ENCODE measurements at places on chromosomes 7 and 10. TPM values are rescaled to one million over a fixed set of nuclear protein-coding genes. Genes with fewer than 3 reads are reported as not detected.

DNA sequence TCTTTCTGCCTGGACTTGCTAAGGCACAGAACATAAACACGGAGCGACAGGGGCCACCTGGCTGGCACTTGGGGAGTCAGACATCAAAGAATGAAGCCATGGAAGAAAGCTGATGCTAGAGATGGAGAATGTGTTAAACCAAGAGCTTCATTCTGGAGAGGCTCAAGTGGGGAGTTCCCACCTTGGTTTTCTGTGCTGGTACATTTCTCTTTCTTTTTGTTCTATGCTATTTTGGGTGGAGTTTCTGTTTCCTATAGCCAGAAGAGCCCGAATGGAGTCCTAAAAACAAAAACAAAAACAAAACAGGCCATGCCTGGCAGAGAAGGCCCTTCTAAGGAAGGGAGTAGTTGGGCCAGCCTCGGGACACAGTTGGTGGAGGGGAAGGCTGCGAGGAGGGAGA, 148.4 kb upstream of the PRR15 start:
- no peak for DNase-seq
- H3K4me3 ChIP-seq = no peak overlapping the region
- no peak overlapping the region for H3K27ac ChIP-seq

DNA sequence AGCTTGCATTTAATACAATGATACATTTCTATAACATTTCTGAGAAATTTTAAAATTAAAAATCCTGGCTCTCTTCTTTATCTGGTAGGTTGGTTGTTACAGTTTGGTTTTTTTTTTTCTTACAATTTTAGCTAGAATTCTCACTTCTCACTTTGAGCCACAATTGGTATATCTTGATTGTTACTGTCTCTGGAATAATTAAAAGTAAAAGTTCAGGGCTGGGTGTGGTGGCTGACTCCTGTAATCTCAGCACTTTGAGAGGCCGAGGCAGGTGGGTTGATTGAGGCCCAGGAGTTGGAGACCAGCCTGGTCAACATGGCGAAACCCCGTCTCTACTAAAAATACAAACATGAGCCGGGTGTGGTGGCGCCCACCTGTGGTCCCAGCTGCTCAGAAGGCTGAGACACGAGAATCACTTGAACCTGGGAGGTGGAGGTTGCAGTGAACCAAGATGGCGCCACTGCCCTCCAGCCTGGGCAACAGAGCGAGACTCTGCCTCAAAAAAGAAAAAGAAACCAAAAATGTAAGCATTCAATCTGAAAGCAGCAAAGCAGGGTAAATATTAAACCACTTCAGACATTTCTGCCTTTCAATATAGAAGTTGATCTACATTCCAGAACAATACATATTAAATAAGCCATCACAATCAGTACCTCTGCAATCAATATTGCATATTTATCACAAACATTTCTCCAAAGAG, 88.6 kb upstream of the PFKP start:
- peaks cover 19% of the 10 kb centered on the region for H3K4me1 ChIP-seq
- H3K36me3 ChIP-seq = no peaks in the 10 kb centered on the region
- peaks cover 2% of the 10 kb centered on the region for H3K27me3 ChIP-seq
- H3K27ac ChIP-seq = no peak overlapping the region

GRCh38 chr7:151430391-151431205, 9.3 kb downstream of the CRYGN start:
- no peaks in the 10 kb centered on the region for H3K27me3 ChIP-seq
- DNase-seq = no peak
- H3K36me3 ChIP-seq = no peaks in the 10 kb centered on the region
- no peak overlapping the region for H3K27ac ChIP-seq
- H3K4me1 ChIP-seq = peaks cover 38% of the 10 kb centered on the region

DNA sequence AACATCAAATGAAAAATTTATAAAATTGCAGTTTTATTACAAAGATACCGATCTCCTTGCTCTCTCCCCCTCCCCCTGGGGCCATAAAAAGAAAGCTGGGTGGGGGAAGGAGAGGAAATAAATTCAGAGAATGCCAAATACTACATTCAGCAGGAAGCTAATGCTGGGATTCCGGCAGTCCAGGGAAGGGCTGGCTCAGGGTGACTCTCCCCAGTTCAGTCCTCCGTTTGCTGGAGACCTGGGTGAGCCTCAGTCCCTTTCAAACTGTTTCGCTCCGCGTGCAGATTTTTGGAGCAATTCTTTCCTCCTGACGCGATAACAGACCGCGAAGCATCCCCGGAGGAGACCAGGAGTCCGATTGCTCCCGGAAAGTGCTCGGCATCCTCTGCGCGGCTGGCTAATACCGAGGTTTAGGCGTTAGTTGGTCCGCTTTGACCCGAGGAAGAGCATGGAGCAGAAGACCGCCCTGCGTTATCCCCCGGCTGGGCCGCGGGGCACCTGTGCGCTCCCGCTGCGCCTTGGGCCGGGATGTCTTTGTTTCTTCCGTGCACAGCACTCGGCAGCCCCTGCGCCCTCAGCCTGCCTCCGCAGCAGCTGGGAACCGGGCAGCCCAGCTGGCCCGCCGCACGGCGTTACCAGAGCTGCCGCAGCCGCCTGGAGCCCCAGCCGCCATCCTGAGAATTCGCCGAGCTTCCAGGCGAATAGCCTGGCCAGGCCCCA, 3.9 kb upstream of the HOXA2 start:
- peaks cover 67% of the 10 kb centered on the region for H3K27me3 ChIP-seq
- peak overlapping the region; percentile 97 for H3K4me3 ChIP-seq
- DNase-seq = no peak
- H3K36me3 ChIP-seq = peaks cover 27% of the 10 kb centered on the region
- H3K27ac ChIP-seq = peak overlapping the region; percentile 97

DNA sequence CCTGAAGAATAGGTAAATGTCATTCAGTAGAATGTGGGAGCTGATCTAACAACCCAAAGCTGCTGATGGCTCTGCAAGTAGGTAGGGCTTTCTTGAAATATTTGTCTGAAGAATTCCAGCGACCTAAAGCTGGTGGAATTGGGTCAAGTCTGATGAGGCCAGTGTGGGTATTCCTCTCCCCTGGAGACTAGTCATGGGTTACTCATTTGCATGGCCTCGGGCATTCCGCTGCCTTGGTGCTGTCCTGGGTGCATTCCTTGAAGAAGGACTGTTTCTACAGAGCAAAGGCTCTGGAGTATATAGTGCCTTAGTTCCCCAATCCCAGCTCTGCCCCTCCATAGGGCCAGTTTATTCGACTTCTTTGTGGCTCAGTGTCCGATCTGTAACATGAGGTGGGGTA, 19.2 kb downstream of the PDK4 start:
- DNase-seq = no peak
- no peak overlapping the region for H3K4me3 ChIP-seq
- H3K4me1 ChIP-seq = peaks cover 7% of the 10 kb centered on the region
- no peaks in the 10 kb centered on the region for H3K27me3 ChIP-seq
- H3K36me3 ChIP-seq = no peaks in the 10 kb centered on the region

GRCh38 chr10:50613726-50614443, 9.9 kb downstream of the SGMS1 start:
- DNase-seq = no peak
- no peak overlapping the region for H3K4me3 ChIP-seq
- no peak overlapping the region for H3K27ac ChIP-seq
- H3K36me3 ChIP-seq = no peaks in the 10 kb centered on the region
- no peaks in the 10 kb centered on the region for H3K27me3 ChIP-seq
- H3K4me1 ChIP-seq = peaks cover 34% of the 10 kb centered on the region

ABCC2 gene
- 64.0 TPM for total RNA-seq
